ENCODE measurements at places on chromosomes 6 and 20.
A peak's percentile ranks its signal among the peaks of the same experiment; 100 is the strongest.

- DNase-seq = no peak
Measured at GRCh38 chr20:46715292-46715756, 5.9 kb downstream of the SLC2A10 start.

- DNase-seq = no peak
Measured at GRCh38 chr20:37538003-37538402, 10.3 kb upstream of the BLCAP start.

- no peak for DNase-seq
Measured at GRCh38 chr6:6695625-6696276, 107.2 kb downstream of the LY86 start.

- no peak for DNase-seq
Measured at GRCh38 chr6:21039926-21040325, 505.7 kb downstream of the CDKAL1 start.

DNA sequence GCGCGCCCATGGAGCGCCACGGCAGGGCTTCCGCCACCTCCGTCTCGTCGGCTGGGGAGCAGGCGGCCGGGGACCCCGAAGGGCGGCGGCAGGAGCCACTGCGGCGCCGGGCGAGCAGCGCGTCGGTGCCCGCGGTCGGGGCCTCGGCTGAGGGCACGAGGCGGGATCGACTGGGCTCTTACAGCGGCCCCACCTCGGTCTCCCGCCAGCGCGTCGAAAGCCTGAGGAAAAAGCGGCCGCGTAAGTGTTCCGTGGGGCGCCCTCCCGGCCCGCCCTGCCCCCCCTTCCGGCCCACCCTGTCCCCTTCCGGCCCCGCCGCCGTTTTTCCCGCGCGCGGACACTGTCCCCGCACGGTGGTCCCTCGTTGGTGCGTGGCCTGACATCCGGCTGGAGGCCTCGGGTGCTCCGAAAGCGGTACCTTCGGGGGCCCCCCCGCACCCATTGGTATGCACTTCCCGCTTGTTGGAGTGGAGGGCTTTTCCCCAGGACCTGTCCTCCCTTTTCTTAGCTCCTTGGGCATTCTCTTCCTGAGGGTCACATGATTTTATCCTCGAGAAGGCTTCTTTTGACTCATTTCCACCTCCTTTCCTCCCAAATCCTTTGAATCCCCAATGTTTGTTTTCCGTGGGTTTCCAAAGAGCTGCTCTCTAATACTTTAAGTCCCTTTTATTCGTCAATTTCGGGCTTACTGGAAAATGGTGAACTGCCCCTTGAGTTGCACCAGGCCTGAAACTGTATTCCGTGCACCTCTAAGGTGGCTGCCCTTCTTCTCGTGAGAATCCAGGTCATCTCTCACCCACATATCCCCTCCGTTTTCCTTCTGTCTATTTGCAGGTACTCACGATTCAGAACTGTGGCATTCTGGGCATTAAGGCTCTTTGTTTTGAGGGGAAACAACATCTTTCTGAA lies 556 bp downstream of the PANK2 start:
- DNase-seq = peak; percentile 51

DNA sequence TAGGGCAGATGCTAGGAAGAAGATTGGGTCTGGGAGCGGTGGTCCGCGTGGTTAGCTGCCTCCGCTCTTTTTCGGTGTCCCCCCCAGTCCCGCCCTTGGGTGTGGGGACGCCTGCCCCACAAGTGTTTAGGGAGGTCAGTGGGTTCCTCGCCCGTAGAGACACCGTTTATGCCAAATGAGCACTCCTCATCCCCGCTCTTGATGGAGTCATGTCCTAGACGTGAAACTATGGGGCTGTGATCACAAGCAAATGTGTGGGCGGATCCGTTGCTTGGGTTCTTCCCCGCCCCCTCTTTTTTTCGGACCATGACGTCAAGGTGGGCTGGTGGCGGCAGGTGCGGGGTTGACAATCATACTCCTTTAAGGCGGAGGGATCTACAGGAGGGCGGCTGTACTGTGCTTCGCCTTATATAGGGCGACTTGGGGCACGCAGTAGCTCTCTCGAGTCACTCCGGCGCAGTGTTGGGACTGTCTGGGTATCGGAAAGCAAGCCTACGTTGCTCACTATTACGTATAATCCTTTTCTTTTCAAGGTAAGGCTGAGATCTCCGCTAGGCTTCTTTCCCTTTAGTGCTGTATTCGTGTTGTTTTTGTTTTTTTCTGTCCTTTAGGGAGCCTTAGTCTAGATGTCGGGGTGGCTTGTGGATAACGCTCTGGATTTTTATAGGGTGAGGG lies at the start of gene HSP90AB1:
Gene HSP90AB1 (plus strand): TSS at position 439 of the 675 bp plus-strand sequence. CDS start 1,529 bp downstream, outside the sequence.
- peak; percentile 96 for DNase-seq

DNA sequence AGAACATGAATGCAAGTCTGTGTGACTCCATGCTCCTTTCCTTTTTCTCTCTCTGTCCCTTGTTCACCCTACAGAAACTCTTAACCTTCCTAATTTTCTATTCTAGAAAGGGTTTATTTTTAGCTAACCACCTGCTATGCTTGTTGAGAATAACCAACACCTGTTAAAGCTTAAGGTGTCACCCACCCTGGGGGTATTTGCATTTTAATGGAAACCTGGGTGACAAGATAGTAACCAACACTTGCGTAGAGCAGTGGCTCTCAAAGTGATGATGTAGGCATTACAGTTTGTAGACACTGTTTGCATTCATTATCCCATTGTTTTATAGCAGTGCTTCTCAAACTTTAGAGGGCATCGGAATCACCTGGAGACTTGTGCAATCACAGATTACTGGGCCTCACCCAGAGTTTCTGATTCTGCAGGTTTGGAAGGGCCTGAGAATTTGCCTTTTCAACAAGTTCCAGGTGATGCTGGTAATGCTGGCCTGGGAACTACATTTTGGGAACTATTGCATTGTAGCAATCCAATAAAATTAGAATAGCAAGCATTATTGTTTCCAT lies 114.4 kb upstream of the ARMC2 start:
- no peak for DNase-seq

- peak; percentile 52 for DNase-seq
Measured at GRCh38 chr20:44646023-44646640, 5.4 kb downstream of the ADA start.

GRCh38 chr20:58225452-58226200 lies 2.8 kb downstream of the ANKRD60 start:
- no peak for DNase-seq

- no peak for DNase-seq
Measured at GRCh38 chr6:105545947-105546731, 143.3 kb upstream of the PREP start.

DNA sequence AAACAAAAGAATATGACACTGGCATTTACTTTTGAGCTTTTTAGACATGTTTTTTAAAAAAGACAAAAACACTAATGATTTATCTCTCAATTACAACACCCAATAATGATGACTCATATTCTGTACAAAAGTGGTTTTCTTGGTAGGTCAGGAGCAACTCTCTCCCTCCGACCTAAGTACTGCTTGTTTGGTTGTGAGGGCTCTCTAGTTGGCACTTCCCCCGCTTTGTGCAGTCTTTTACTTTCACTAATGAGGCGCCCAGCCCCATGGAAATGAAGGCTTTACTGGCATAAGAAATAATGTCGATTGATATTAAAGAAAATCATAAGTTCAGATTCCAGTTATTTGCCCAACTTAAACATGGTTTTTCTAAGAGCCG lies 1.3 kb downstream of the KPNA5 start:
- DNase-seq = peak; percentile 59

GRCh38 chr20:49579874-49580812 lies 12.2 kb upstream of the PTGIS start:
- DNase-seq = no peak
